ENCODE measurements at places on chromosomes 11 and 22. TPM values are rescaled to one million over a fixed set of nuclear protein-coding genes. Genes with fewer than 3 reads are reported as not detected.

GRCh38 chr11:1149545-1149944, 8.2 kb upstream of the MUC5AC start:
- ATAC-seq, result no peak

OR51B6 gene
- total RNA-seq, result not detected

DNA sequence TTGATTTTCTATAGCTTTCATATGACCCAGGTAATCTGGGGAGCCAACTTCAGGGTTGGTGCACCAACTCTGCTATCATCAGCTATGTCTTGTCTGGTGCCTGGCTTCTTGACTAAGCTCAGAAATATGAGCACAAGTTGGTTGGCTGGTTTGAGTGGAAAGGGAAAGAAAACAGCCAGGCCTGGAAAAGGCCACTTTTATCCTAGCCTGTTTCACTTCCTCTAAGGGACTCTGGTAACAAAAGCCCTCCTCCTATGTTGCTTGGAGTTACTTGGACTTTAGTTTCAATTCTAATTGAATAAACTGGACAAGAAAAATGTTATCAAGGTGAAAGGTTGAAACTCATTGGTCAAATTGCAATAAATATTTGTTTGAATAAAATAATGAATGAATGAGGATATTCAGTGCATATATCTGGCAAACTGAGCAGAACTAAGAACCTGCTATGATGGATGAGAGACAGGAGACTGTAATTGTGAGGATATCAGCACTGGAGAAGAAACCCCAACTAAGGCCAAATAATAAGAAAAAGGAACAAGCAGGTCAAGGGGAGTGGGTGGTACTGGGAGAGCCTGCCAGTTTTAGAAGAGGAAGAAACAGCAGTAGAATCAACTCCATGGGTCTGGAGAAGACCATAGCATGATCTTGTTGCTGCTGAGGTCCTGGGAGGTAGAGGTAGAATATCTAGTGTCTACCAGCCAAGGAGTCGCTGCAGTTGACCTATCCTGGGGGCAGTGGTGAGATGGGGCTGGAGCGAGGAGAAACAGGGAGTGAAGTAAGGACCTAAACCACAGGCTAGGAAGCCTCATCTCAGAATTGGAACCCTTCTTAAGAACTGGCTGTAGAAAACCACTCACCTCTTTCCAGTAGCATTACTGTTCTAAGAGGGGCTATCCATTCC, 8.2 kb downstream of the ROBO4 start:
- no peak for ATAC-seq

DNA sequence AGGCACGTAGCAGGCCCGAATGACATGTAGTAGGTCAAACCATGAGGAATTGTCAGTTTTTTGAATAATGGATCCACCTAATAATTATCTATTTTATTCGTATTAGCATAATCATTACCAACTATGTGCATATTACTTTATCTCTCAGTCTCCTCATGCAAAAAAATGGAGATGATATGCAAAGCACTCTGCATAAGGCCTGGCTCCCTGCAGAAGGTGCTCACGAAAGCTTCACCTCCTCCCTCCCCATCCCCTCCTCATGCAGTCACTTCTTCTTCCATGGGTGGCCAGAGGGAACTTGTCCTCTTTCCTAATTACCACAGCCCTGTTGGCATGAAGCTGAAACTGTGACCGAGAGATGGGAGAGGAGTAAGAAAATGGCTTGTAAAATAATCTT, 20.8 kb upstream of the TSKU start:
- ATAC-seq, result no peak

DNA sequence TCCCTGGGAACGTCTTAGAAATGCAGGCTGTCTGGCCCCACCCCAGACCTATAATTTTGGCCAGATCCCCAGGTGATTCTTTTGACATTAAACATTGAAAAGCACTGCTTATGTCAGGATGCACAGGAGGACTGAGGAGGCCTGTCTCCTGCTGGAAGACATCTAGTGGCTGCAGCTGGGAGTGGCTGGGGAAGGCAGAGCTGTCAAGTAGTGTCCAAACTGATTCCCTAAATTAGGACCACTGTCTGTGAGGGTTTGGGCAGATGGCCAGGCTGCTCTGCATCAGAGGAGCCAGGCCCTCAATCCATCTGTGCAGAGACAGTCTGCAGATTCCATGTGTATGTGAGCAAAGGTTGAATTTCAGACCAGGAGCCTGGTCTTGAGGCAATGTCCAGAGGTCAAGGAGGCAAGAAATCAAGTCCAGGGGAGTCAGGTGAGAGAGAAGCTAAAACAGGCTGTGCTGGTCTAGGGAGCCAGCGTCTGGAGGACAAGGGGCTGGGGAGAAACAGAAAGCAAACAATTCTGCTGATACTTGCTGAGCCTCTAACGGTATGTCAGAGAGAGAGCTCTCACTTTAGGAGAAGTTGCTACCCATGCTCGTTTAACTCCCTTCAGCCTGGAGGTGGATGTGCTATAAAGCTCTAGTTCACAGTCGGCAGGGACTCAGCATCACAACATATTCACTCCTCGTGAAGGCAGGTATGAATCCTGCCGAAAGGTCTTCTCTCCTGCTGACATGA, 15.3 kb upstream of the SYTL2 start:
- ATAC-seq, result no peak

GRCh38 chr22:19133561-19133960, 2.5 kb downstream of the TSSK2 start:
- ATAC-seq, result no peak

DNA sequence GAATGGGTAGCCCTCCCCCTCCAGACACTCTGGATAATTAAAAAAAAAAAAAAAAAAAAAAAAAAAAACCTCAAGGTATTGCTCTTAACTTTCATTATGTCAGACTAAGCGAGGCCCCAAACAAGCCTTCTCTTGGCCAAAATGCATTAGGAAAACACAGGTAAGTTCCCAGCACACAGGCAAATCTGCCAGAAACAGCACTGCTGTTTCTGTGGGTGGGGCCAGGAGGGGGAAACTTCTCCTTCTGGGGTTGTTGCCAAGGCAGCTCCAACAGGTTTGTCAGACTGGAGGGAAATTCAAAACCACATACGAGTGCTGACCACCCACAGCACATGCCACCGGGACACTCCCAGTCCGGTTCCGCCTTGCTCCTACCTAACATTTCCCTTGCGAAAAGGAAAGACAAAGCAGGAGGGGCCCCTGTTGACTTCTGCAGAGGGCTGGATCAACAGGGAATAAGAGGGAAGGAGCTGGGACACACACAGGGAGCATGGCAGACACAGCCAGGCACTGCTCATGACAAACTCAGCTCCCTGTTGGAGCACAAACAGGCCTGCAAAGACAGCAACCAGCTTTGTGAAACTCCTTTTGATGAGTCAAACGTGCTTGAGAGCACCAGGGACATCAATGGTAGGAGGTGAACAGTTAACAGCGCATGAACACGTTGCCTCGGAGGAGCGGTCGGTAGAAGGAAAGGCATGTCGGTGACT, 55.0 kb downstream of the MYH9 start:
- peak; percentile 64 for ATAC-seq

CNGA4 gene
- not detected for total RNA-seq

C11orf21 gene
- 24.6 TPM for total RNA-seq

- ATAC-seq, result no peak
Measured at GRCh38 chr22:47352920-47353700, 590.7 kb downstream of the TBC1D22A start.

OR5P2 gene
- not detected for total RNA-seq

- ATAC-seq, result no peak
Measured at GRCh38 chr11:70323806-70324205, 53.3 kb downstream of the PPFIA1 start.

GRCh38 chr11:118607401-118608359, at the start of gene PHLDB1:
TSS of gene PHLDB1 (plus strand) at chr11:118607615. CDS start at chr11:118613837, 6,222 bp downstream.
- peak; percentile 25 for ATAC-seq

GRCh38 chr11:10648871-10649270, 44.7 kb downstream of the IRAG1 start:
- no peak for ATAC-seq
